ENCODE measurements at places on chromosomes 4 and X.

DNA sequence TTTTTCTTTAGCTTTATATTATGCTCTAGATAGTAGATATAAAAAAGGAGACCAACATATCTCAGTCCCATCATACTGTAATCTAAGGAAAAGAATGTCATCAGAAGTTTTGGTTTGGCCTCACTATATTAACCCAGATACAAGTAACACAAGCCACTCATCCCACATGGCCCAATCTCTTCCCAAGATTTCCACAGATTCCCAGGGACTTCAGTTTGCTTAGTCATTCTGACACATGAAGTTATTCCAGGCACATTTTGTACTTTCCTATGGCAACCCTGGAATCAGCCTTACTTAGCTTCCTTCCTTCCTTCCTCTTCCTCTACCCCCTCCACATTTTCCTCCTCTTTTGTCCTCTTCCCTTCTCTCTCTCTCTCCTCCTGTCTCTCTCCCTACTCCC lies 21.7 kb upstream of the DCLK2 start:
- DNase-seq = no peak

DNA sequence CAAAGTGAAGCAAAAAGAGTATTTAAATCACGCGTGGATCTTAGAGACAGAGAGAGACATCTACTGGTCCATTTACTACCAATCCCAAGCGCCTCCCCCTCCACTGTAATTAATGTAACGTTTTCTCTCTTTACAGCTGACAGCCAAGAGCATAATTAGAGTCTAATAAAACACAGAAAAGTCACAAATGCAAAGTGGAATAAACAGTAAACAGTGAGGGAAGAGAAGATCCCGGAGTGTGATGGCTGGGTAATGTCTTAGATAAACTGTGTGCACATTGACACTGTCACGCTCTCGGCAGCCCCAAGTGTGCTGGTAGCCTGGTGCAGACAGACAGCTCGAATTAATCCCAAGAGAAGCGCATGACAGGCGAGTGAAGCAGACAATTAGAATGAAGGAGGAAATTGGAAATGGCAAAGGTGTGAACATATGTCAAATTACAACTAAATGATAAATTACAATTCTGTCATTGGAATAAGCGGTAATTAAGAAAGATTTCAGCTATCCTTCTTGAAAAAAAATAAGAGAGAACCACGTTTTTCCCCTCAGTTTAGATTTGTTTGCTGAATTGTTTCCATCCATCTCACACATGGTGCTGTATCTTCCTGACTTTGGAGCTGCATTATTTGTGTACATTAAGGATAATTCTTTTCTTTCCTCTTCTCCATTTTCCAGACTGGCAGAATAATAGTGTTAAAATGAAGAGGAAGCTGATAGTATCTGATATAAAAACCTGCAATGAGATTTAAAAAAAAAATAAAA lies 100.1 kb downstream of the CXXC4 start:
- peak; percentile 3 for DNase-seq

DNA sequence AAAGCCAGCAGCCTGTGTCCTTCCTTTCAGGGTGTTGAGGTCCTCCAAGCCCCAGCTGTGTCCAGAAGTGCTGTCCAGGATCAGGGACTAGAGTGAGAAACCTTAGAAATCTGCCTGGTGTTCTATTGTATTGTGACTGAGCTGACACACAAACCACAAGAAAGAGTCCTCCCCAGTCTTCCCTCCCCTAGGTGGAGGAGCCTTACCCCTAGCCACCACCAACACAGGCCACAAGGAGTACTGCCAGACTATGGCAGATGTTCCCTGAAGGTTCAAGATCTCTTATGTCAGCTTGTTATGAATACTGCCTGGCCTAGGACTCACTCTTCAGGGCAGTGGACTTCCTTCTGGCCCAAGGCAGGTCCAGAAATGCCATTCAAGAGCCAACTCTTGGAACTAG lies 514.1 kb upstream of the PITX2 start:
- DNase-seq = no peak

- DNase-seq = peak; percentile 17
These were observed 20.4 kb downstream of the SPCS3 start for GRCh38 chr4:176339936-176340761.

DNA sequence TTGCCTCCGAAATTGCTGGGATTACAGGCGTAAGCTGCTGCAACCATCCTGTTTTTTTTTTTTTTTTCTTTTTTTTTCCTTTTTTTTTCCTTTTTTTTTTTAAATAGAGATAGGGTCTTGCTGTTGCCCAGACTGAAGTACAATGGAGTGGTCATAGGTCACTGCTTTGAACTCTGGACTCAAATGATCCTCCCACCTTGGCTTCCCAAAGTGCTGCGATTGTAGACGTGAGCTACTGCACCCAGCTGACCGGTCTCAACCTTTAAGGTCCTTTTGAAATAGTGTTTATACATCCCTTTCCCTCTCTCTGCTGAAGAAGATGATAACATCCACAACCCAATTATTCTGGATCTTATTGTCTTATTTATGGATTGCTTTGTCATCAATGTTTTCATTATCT lies 548.7 kb downstream of the GBA3 start:
- no peak for DNase-seq

- no peak for DNase-seq
These were observed 12.6 kb downstream of the TLR8 start for GRCh38 chrX:12919051-12919450.

GRCh38 chr4:133968174-133968573 lies 233.4 kb downstream of the PABPC4L start:
- DNase-seq = no peak

DNA sequence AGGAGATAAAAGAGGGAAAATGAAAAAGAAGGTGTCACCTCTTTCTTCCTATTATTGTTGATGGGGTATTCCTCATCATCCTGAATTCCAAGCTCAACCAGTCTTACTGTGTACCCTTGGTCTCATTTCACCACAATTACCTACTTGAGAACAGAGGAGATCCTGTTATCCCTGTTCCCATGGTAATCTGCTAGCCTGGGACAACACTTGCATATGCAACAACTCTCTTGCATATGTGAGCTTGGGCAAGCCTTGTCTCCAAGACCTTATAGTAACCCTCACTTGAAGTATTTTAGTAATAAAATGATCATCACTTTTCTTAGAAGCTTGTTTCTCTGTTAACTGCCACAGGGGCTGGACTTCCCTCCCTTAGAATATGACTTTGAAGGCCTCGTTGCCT lies 253.7 kb downstream of the NAP1L3 start:
- DNase-seq = no peak

DNA sequence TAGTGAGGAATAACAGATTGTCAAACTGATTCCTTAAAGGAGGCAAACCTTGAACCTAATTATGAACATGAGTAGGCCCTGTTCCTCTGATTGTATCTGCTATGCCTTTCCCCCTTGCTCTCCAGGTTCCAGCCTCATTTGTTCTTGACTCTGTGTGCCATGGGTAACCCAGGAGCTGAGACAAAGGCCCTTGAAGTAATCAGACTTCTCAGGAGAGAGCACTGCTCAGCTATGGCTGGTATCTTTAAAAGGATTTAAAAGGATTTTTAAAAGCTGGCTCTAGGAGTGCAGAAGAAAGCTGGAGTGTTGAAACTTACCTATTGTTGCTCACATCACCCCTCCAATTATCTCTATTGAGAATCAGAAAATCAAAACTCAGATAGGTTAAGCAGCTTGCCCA lies 1565.5 kb upstream of the AGA start:
- DNase-seq = peak; percentile 18

DNA sequence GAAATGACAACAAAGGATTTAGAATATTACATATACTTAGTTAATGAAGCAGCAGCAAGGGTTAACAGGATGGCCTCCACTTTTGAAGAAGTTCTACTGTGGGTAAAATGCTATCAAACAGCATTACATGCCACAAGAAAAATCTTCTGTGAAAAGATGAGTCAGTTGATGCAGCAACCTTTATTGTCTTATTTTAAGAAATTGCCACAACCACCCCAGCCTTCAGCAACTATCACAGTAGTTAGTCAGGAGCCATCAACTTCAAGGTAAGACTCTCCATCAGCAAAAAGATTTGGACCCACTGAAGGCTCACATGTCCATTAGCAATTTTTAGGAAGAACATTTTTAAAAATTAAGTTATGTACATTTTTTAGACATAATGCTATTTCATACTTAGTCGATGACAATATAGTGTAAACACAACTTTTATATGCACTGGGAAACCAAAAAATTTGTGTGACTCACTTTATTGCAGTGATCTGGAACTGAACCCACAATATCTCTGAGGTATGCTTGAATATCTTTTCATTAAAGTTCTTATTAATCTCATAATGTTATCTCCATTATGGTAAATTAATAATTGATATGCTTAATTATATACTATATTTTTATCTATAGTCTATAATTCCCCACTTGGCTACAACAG lies 81.2 kb downstream of the SPCS3 start:
- peak; percentile 11 for DNase-seq
